LHCN-M2 (cell line): ENCODE measurements at places on chromosomes 7 and 10. TPM values are rescaled to one million over a fixed set of nuclear protein-coding genes. Genes with fewer than 3 reads are reported as not detected.
A peak's percentile ranks its signal among the peaks of the same experiment; 100 is the strongest.

Gene TRIM50
- total RNA-seq = not detected in 2 replicates

Gene ZNF804B
- not detected in 2 replicates for total RNA-seq

DNA sequence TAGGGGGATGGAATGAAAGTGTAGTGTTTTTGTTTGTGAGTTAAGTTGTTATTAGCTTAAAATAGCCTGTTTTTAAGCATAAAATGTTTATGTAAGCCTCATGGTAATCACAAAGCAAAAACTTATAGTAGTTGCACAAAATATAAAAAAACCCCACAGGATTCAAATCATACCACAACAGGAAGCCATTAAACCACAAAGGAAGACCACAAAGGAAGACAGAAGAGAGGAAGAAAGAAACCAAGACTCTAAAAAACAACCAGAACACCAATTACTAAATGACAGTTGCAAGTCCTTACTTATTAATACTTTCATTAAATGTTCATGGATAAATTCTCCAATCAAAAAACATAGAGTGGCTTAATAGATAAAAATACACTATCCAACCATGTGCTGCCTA is 63.6 kb downstream of the ANKRD7 start:
- DNase-seq = peak; percentile 4

DNA sequence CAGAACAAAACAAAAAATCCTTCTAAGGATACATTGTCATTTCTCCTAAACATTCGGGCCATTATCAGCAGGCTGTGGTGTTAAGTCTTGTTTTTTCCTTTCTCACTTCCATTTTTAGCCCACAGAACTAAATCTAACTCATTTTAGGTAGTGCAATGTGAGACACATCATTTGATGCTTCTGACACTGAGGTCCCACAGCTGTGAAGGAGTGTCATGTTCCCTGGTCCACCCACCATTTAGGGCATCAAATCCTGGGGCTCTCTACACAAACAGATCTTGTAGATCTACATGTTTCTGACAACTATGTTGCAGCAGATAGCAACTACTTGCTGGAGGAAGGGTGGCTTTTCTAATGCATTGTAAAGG is 232.5 kb upstream of the IGFBP3 start:
- DNase-seq = no peak

DNA sequence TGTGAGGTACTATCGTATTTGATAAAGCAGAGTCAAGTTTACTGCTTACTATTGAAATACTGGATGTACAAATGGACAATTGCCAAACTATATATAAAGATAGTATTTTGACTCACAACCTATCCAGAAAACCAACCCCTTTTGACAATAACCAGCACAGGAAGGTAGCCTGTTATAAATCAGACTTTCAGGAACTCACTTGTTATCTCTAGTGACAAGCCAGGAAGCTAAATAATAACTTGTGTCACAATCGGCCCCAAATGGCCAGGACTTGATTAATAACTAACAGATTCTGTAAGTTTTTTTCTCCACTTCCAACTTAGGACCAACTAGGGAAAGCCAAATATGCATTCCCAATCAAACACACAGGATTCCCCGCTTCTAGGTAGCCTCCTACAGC is 38.8 kb upstream of the SLC35G1 start:
- DNase-seq = no peak

GRCh38 chr7:151007469-151007898 is 16.7 kb downstream of the NOS3 start:
- no peak for DNase-seq

DNA sequence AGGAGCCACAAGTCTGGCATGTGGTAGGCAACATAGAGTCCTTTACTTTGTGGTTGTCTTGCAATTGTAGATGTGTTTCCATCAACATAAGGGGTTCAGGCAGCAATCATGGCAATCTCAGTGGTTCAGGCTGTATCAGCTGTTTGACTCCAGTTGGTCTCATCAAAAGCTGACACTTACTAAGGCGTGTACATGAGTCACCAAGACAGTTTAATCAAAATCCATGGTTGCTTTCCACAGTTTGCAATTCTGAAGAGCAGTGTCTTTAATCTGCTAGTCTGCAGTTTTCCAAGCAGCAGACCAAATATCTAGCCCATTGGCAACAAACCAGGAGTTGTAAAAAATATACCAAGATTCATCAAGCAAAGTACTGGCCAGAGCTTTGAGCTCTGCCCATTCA is 210.2 kb downstream of the MDFIC start:
- DNase-seq = peak; percentile 42

- DNase-seq = peak; percentile 74
Observed at GRCh38 chr10:30422981-30423654, 10.9 kb upstream of the MAP3K8 start.

- DNase-seq = peak; percentile 96
Observed at GRCh38 chr10:19638182-19638895, 177.9 kb upstream of the PLXDC2 start.

DNA sequence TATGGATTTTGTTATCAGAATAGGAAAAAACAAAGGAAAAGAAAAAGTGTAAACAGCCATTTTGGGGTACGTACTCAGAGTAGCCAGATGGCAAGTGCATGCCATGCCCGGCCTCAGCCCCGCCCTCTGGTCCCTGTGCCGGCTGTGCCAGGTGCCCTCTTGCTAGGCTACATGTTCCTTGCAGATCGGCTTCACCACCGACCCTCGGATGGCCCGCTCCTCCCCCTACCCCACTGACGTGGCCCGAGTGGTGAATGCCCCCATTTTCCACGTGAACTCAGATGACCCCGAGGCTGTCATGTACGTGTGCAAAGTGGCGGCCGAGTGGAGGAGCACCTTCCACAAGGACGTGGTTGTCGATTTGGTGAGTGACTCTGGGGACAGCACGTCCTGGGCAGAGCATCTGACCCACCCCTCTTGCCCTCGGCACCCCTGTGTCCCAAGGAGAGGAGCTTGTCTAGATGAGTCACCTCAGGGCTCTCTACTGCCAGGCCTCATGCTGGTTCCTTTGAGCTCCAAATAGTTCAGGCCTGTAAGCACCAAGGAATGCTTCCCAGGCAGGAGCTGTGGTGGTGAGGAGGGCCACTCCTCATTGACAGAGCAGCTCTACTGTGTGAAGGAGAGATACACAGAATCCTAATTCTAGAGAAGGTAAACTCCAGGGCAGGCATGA is 54.9 kb upstream of the ZMIZ2 start:
- peak; percentile 85 for DNase-seq
